Activated T-helper 1 cell treated with anti-CD3 and anti-CD28 coated beads, Interleukin-12 subunit alpha, Interleukin-12 subunit beta, Interleukin-2, Interleukin-4 antibody, amounts not matched to agents 30 ng/mL and 10 ng/mL and 1 ng/mL, durations not matched to agents 14 hours and 24 hours and 36 hours (primary cell): ENCODE measurements at places on chromosomes 2 and 18. TPM values are rescaled to one million over a fixed set of nuclear protein-coding genes. Genes with fewer than 3 reads are reported as not detected.
A peak's percentile ranks its signal among the peaks of the same experiment; 100 is the strongest.

- DNase-seq, result peak; percentile 49
These were observed 45.9 kb upstream of the FAM117B start for GRCh38 chr2:202588647-202589581.

- no peak for DNase-seq
These were observed 76.6 kb upstream of the UGP2 start for GRCh38 chr2:63765117-63765516.

DNA sequence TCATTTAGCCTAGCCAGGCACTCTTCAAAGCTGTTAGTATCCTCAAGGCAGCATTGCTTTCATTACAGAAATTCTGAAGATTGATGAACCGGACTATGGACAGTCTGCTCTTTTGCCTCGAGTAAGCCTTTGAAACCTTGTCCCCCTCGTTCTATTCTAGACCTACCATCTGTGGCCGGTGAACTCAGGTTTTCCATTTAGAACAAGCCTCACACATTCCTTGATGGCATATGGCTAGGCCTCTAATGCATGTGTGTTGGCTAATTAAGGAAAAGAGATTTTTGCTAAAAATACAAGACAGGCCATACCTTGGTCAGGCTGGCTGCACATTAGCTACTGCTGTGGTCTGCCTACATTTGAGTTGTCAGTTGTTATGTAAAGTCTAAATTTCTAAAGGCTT lies 111.8 kb downstream of the CERS6 start:
- DNase-seq, result no peak

DNA sequence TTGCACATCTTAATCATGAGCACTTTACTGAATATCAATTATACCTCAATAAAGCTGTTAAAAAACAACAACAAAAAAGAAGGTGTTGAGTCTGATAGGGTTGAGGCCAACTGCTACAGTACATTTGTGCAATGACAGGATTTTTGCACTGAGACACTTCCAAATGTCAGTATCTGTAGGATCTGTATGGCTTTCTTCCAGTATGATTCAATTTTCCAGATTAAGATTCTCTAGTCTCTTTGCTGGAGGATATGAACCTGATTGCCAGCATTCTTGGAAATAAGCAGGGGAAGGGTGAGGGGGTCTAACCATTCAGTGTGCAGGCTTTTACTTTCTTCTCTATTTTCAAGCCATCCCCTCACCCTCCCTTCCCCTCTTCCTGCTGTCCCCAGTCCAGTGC lies 85.1 kb downstream of the SEMA4F start:
- no peak for DNase-seq

GRCh38 chr2:55239656-55240222 lies 7.3 kb downstream of the RPS27A start:
- DNase-seq, result no peak

GRCh38 chr2:151520976-151521375 lies 111.3 kb downstream of the RIF1 start:
- no peak for DNase-seq

GRCh38 chr2:198774576-198774975 lies 683.2 kb downstream of the SATB2 start:
- DNase-seq, result no peak

DNA sequence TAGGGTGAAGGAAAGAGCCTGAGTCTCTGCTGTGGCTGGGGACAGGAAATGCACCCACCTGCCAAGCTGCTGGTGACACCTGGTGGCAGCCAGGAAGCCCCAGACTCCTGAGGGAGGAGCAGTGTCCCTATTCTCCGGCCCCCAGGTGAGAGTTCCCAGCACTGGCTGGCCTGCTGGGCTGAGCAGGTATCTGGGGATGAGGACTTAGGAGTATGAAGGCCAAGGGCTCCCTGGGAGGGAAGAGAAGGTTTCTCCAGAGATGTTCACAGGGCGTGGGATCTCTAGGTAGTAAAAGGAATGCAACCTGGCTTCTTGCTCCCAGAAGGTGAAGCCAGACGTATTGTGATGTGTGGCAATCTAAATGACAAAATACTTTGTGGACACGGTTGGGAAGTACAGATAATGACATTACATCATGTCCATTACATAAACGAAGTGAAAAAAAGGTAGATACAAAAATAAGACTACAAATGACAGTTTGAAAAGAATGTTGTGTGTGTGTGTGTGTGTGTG lies 75.8 kb upstream of the SLC1A4 start:
- DNase-seq, result no peak

GRCh38 chr18:2878656-2879330 lies 32.0 kb downstream of the EMILIN2 start:
- DNase-seq, result no peak

GRCh38 chr2:138689705-138690104 lies 90.5 kb downstream of the NXPH2 start:
- no peak for DNase-seq

DNA sequence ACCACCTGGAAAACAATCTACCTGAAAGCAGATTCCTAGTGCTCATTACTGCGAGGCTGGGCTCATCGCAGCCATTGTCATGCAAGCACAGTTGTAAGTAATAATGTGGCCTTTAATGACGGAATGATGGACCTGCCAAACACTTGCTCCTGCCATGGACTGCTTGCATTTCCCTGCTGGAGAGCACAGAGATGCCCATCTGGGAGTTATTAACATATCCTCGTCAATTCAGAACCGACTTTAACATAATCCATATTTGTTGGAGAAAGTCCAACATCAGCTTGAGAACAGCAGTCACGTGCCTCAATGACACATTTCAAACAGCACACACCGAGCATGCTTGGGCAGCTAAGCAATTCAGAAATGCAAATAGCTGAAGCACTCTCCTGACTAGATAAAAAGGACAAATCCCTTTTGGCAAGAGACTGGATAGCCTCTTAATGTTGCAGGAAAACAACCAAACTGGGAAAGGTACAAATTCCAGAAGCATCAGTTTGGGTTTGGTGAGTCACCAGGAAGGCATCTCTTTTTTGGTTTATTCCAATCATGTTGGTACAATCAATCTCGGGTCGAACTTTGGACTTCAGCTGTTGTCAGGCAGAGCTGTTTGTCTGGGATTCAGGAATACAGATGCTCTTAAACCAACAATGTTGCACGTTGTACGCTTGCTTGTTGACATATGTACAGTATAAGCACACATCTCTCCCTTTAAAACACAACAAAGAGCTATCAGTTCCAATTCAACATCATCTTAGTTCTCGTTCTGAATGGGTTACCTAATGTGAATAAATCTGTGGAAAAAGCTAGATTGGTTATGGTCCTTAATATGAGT lies 395.8 kb downstream of the LNPK start:
- no peak for DNase-seq

Gene ANKRD29
- not detected in 2 replicates for total RNA-seq

Gene PAX3
- total RNA-seq, result not detected in 2 replicates

Gene GRHL1
- total RNA-seq, result 1.4 and 1.5 TPM in 2 replicates

Gene TFCP2L1
- 0.02 TPM in 1 of 2 replicates, not detected in the other for total RNA-seq

Gene SULT1C4
- total RNA-seq, result not detected in 2 replicates

Gene CCDC74A
- total RNA-seq, result 1.4 and 1.6 TPM in 2 replicates

Gene CYP26B1
- total RNA-seq, result not detected in 2 replicates

Gene HNRNPA3
- total RNA-seq, result 326 and 333 TPM in 2 replicates

Gene SP140
- 235 and 243 TPM in 2 replicates for total RNA-seq

Gene TCF23
- not detected in 2 replicates for total RNA-seq

Gene SERPINB7
- total RNA-seq, result not detected in 2 replicates

Gene RUFY4
- 0.64 and 0.67 TPM in 2 replicates for total RNA-seq
